HS-27A (cell line): ENCODE measurements at places on chromosomes 6 and 20.

DNA sequence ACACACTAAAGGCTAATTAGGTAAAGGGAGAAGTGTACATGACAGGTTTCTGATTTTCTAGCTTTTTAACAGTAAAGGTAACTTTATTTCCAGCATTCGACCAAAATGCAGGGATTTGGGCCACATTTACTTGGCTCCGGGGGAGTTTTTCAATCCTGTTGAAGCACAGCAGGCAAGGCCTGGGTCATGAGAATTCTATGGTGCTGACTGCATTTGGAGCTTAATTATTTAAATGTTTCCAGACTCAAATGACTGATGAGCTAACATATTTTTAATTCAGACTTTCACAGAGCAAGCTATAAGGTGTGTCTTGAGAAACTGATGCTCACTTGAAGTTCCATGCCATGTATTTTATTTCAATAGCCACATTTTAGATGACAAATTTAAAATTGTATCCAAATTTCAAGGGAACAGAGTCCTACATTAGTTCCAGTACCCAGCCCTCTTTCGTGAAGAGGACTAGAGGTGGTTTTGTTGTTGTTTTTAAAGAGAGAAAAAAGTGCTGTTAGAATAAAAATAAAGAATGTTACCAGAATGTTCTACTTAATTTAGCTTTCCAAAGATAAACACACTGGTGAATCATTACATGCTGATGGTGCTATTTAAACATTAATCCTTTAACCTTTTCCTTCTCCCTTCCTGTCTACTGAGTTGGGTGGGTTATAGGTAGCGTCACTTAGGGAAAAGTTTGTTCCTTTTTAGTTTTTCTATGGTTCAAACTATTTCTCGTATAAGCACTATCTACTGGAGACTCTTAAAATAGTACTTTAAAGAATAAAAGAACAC, 82.3 kb upstream of the PHACTR2 start:
- DNase-seq = no peak

GRCh38 chr6:132418235-132418965, 17.1 kb upstream of the MOXD1 start:
- no peak for DNase-seq

- DNase-seq = no peak
Measured at GRCh38 chr6:53112871-53113270, 35.8 kb downstream of the GCM1 start.

DNA sequence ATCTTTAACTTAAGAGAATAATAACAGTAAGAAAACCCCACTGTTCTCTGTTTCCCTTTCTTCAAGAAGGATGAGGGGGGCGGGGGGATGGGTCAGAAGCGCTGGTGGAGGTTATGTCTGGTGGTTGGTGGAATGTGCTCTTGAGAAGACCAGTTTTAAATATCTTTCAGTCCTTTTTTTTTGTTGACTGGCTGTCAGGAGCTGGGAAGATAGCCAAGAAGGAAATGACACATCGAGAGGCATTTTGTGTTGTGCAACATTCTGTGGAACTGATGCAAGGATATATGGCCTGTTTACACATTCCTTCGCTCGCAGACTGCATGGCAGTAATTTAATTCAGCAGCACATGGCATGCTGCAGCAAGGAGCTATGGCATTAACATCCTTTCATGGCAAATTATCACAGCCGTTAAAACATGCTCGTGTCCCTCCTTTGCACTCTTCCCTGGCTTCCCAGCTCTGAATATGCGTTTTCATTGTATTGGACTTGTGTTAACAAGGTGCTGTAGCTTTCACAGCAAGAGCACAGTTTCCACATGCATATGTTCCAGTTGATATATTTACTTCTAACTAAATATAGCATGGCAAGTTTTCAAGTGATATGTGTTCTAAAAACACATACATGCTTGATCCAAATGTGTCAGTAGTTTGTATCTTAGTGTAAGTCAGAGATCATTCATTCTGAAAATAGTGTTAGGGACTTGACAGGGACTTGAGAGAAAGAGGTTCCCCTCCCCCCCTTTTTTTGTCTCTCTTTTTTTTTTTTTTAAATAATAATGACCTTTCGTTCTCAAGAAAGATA, 68.2 kb upstream of the SUPT3H start:
- DNase-seq = peak; percentile 99

GRCh38 chr6:16511723-16512489, 249.4 kb downstream of the ATXN1 start:
- DNase-seq = no peak

DNA sequence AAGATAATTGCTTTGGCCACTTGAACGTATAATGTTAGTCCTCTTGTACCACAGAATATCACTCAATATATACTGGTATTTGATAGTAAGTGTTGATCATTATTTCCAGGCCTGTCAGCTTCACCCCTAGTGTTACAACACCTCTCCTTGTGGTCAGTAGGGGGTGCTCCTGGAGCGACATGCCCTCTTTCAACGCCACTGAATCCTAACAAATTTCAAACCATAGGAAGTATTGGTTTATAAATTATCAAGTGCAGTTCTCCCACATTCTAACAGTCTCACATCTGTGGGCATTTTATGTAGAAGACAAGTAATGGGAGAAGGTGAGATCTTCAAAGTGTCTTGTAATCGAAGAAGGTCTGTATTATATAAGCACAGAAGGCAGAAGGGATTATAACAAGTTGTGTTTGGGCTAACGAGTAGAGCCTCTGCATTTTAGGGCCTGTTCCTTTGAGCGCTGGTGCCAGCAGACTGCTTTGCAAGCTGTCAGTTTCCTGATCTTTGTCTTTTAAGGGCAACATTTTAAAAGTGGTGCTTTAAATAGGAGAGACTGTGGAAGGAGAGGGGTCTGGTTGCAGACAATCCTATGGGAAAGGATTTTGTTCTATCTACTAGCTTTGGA, 57.1 kb upstream of the CEP162 start:
- DNase-seq = no peak

GRCh38 chr6:40877362-40877761, 161.7 kb downstream of the UNC5CL start:
- DNase-seq = no peak

DNA sequence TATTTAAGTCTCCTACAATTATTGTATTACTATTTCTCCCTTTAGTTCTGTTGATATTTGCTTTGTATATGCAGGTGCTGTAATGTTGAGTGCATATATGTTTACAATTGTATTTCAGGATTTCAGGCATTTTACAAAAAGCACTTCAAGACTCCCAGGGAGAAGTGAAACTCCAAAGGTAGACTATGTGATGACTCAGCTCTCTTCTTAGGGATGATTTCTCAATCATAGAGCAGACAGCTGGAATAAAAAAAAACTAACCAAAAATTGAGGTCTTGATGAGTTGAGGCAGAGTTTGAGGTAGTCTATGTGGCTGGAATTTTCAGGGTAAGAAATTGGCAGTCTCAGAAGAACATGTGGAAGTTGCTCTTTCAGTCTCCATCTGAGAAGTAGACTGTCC, 786.1 kb downstream of the TFAP2A start:
- no peak for DNase-seq

GRCh38 chr6:126069449-126069848, 83.1 kb downstream of the TRMT11 start:
- no peak for DNase-seq

GRCh38 chr20:32470025-32470861, 112.1 kb downstream of the ASXL1 start:
- DNase-seq = no peak

- DNase-seq = no peak
Measured at GRCh38 chr6:20927130-20927860, 393.0 kb downstream of the CDKAL1 start.

GRCh38 chr20:50724851-50725723, 6.3 kb upstream of the PARD6B start:
- no peak for DNase-seq

DNA sequence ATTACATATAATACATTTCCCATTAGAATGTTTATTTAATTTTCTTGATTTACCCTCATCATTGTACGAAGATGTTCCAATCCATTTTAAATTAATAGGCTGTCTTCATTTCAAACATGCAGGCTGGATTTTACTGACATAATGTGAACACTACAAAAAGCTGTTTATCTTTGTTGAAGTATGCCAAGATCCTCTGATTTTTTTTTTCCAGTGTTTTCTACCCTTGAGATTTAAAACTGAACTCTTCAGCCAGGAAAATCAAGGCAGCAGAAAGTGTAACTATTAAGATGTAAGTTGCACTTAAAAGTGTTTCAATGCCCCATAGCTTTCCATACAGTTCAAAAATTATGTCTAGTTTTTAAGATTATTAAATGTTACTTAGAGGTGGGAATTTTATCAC, 43.5 kb downstream of the PRKN start:
- DNase-seq = no peak

DNA sequence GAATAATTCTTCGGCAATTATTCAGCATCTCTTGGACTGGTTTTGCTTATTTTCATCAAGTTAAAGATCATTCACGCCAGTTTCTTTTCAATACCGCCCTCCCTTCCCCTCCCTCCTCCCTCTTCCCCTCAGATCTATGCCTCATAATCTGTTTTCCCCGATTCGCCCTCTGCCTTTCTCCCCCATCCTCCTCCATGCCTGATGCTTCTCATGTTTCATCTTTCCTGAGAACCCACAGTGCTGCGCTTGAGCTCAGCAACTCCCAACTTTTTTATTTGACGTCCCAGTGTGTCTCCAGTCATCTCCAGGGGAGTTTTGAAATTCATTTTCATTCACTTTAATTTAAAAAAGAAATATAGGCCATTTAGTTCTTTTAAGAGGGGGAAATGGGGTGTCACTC, 142.7 kb downstream of the PTPRT start:
- DNase-seq = no peak

DNA sequence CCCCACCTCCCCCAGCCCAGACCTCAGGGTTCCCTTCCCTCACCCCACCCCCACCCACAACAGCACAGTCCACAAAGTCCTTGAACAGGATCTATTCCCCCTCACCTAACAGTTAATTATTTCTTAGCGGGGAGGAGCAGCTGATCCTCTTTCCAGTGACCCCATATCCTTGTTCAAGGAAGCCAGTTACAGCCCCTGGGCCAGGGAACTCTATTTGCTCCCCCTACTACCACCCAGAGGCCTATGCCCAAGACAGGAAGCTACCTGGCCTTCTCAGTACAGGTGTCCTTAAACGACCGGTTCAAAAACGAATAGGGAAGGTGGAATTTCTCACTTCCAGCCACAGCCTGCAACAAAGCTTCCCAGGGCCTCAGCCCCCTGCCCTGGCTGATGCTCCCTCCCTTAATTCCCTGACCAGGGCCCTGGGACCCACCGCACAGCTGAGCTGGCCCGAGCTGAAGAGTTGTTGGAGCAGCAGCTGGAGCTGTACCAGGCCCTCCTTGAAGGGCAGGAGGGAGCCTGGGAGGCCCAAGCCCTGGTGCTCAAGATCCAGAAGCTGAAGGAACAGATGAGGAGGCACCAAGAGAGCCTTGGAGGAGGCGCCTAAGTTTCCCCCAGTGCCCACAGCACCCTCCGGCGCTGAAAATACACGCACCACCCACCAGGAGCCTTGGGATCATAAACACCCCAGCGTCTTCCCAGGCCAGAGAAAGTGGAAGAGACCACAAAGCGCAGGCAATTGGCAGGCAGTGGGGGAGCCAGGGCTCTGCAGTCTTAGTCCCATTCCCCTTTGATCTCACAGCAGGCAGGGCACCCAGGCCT, 778 bp downstream of the MCCD1 start:
- DNase-seq = no peak

DNA sequence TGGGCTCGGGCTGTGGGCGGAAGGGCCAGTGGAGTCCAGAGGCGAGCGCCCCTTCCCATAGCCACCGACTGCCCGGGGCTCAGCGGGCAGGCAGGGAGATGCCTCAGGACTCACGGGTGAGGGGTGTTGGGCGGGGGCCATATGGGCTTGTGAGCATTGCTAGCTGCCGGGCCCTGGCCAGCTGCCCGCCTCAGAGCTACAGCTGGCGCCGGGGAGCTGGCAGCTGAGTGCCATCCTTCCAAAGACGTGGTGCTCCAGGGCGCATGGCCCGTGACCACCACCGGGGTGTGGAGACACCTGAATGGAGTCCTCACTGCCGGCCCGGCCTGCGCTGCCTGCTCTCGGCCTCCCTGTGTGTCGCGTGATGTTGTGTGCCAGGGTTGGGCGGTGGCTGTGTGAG, 10.6 kb upstream of the RBBP8NL start:
- no peak for DNase-seq

- DNase-seq = no peak
Measured at GRCh38 chr6:25714765-25715164, 39.8 kb upstream of the SLC17A4 start.

GRCh38 chr6:16559071-16559470, 202.2 kb downstream of the ATXN1 start:
- no peak for DNase-seq

DNA sequence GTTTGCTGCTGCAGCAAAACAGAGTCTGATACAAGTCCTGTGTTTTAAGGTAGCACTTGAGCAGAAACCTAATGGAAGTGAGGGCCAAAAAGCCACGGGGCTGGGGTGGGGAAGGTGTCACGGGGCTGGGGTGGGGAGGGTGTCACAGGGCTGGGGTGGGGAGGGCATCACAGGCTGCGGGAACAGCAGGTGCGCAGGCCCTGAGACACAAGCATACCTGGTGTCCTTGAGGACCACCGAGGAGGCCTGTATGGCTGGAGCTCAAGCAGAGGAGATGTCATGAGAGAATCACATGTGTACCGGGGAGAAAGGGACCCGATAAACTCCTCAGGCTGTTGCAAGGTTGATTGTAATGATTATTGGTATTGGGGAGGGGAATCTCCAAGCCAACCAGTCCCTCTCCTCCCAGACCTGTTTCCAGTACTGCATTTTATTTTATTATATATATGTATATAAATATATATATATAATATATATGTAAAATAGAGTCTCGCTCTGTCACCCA, 13.6 kb upstream of the SPO11 start:
- DNase-seq = no peak

- DNase-seq = no peak
Measured at GRCh38 chr20:44717986-44718385, 2.8 kb downstream of the CCN5 start.

DNA sequence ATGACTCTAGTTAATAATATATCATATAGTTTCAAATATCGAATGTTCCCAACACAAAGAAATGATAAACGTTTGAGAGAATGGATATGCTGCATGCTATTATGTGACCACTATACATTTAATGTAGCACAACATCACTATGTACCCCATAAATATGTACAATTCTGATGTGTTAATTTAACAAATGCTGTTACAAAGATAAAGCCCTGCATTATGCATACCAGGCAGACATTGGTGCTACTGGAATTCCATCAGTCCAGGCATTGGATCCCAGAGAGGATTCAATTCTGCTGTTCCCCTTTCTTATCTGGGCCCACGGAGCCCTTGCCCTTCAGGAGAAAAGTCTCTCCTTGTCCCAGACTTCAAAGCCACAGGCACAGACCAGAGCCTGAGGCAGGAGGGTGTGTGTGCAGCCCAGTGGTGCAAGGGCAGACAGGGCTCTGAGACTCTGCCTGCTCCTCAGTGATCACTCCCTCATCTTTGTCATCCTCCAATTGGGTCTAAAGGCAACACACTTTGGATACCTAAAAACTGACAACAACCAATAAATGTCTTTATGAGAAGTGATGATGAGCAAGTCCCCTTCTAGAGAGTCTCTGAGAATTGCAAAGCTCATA, 45.2 kb downstream of the PSMG4 start:
- DNase-seq = no peak
